Fibroblast of skin of left biceps (primary cell): ENCODE measurements at places on chromosomes 5 and 9.
A peak's percentile ranks its signal among the peaks of the same experiment; 100 is the strongest.

GRCh38 chr5:65108786-65109743, 340.3 kb downstream of the CWC27 start:
- DNase-seq = no peak

DNA sequence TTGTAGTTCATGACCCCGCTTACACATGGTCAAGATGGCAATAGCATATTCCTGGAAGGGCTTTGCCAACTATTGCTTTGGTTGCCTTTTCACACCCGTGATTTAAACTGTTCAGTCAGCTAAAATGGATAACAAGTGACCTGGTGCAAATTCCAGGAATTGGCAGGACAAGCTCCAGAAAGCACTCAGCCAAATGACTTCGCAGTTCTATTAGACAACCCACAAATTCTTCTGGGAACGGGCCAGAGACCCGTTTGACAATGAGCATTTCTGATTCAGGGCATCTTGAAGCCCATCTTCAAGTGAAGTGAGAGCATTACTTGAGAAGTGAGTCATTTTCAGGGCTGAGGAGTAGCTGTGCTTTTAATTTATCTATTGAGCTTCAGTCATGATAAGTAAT, 165.0 kb downstream of the DROSHA start:
- DNase-seq = peak; percentile 38

GRCh38 chr9:128068386-128069205, 564 bp downstream of the SLC25A25 start:
- no peak for DNase-seq

DNA sequence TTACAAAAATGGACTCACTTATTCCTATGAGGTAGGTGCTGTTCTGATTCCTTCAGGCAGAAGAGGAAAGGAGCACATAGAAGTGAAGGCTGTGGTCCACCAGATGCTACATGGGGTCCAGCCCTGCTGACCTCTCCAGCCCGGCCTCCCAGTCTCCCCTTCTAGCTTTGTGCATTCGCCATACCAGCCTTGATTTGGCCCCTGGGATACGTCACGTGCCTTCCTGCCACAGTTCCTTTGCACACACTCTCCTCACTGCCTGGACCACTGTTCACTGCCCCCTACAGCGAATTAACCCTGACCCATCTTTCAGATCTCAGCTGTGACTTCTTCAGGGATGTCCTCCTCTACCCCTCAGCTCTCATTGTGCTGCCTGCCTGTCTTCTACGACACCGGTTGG, 32.6 kb downstream of the FGF1 start:
- DNase-seq = no peak

- DNase-seq = no peak
Observed at GRCh38 chr9:110036286-110036685, 171.7 kb downstream of the C9orf152 start.
